ENCODE measurements at places on chromosomes 2 and 18.

DNA sequence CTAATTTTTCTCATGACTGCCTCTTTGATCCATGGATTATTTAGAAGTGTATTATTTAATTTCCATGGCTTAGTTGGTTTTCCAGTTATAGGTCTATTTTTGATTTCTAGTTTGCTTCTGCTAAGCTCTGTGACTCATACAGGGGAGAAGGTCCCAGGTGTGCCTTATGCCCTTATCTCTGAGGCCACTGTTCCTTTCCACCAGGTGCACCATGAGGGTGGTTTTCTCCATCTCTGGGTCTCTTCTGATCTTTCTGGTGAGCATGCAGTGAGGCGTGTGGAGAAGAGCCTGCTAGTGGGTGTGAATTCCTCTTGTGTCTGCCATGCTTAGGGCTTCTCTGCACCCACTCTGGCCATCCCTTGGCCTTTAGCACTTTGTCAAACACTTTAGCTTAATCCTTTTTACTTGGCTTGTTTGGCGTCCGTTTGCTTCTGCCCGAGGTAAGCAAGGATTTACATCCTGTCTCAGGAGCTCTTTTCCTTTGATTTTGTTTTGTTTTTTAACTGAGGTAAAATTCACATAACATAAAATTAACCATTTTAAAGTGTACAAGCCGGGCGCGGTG is 129.8 kb upstream of the ARL4C start:
- DNase-seq, result no peak

- DNase-seq, result no peak
These were observed 5.8 kb downstream of the OXER1 start for GRCh38 chr2:42757981-42758740.

DNA sequence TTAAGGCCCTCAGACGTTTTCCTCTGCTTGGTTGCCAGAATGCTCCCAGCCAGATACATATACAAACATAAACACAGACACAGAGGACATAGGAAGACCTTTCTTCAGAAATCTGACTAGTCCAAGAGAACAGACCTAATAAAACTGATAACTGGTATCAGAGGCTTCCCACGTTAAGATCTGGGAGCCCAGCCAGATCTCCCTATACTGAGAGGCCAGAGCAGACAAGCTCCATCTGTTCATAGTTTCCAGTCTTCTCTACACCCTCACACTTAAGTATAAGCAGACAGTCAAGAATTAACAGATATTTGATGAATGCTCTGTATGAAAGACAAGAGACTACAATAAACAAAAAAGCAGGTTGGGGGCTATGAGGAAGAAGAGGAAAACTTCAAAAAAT is 240.5 kb upstream of the CHAC2 start:
- DNase-seq, result no peak

GRCh38 chr2:76197842-76198448 is 487.2 kb upstream of the GCFC2 start:
- DNase-seq, result peak; percentile 43

DNA sequence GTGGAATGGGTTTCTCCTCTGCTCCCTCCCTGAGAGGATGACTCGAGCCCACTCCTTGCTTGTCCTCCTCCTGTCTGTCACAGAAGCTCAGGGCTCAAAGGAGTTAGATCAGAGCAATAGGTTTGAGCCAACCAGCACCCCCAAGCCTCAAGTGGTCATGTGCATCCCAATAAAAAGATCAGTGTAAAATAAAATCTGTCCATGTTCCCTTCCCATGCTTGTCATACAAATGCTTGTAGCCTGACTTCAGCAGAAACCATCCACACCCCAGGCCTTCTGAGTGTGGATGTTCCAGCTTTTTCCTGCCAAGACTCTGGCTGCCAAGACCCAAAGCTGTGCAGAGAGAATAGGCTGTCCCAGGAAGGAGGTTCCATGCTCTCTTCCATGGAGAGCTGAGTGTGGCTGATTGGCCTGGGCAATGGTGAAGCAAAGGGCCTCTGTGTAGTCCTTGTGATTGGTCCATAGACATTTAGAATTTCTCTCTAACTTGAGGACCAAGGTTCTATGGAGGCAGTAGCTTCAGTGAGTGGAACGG is 67.4 kb downstream of the GYPC start:
- DNase-seq, result no peak

DNA sequence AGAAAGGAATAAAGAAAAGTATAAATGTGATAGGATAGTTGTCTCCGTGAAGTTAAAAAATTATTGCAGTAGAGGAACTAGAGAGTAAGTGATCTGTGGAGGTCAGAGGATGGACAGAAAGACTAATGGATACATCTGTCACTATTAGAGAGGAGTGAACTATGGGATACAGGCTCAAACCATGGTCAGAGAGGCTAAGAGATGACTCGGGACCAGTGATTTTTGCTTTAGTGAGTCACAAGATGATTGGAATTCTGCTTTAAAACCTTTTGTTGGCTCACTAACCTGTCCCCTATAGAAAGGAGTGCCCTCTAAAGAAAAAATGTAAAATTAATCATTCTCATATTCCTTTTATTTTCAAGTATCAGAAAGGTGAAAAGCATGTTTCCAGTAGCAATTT is 30.3 kb downstream of the ALMS1 start:
- no peak for DNase-seq

DNA sequence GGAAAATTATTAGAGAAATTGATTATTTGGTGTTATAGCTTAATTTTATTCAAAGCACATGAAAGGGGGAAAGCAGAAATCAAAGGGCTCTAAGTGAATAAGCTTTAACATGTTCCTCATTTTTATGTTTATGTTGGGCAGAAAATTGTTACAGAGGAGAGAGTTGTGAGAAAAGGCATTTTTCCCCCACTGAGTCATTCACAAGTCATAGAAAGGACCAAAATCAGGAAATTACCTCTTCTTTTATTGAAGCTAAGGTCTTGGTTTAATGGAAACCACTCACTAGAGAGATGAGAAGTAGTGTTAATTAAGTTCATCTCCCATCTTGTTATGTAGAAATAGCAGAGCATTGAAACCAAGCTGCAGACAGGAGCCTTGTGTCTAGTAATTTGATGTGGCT is 175.3 kb upstream of the THUMPD2 start:
- DNase-seq, result no peak

- DNase-seq, result no peak
These were observed 9.2 kb upstream of the DNPEP start for GRCh38 chr2:219396863-219397457.

- no peak for DNase-seq
These were observed 70.2 kb upstream of the TEX51 start for GRCh38 chr2:126828491-126828890.

- no peak for DNase-seq
These were observed 38.7 kb upstream of the ANXA4 start for GRCh38 chr2:69703189-69703588.
